Stimulated activated CD4-positive, alpha-beta T cell treated with anti-CD3 and anti-CD28 coated beads, Interleukin-4, amount 100 ng/mL, for 24 hours (primary cell): ENCODE measurements at places on chromosomes 7 and 10.

GRCh38 chr7:68216051-68216450 is 1219.4 kb downstream of the TYW1 start:
- no peak for DNase-seq

- DNase-seq = no peak
These were observed 44.3 kb downstream of the CACUL1 start for GRCh38 chr10:118710487-118710886.

DNA sequence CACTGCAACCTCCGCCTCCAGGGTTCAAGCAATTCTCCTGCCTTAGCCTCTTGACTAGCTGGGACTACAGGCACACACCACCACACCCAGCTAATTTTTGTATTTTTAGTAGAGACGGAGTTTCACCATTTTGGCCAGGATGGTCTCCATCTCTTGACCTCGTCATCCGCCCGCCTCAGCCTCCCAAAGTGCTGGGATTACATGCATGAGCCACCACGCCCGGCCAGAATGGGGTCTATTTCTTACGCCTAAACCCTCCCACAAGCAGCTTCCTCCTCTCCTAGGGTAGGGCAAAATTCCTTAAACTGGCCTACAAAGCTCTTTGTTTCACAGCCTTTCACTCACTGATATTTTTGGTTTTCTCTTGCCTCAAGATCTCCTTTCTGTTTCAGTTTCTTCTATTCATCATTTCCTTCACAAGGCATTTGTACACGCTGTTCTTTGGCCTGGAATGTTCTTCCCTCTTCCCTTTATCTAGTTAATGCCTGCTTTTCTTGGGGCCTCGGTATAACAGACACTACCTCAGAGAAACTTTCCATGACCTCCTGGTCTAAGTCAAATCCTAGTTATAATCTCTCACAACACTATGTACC is 6.7 kb downstream of the CPEB3 start:
- no peak for DNase-seq

- no peak for DNase-seq
These were observed 24.9 kb upstream of the PFKFB3 start for GRCh38 chr10:6177880-6178281.

DNA sequence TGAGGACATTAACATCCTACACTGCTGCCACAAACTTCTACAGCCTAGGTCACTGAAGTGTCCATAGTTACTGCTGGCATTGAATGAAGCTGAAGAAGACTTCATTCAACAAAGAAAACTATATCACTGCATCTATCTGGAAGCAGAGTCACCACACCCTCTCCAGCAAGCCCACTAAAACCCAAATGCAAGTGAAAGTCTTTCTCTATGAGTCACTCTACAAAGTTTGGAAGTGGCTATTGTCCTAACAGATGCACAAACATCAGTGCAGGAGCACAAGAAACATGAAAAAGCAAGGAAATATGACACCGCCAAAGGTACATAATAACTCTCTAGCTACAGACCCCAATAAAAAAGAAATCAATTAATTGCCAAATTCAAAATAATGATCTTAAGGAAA is 43.5 kb upstream of the CAMK2B start:
- DNase-seq = no peak

DNA sequence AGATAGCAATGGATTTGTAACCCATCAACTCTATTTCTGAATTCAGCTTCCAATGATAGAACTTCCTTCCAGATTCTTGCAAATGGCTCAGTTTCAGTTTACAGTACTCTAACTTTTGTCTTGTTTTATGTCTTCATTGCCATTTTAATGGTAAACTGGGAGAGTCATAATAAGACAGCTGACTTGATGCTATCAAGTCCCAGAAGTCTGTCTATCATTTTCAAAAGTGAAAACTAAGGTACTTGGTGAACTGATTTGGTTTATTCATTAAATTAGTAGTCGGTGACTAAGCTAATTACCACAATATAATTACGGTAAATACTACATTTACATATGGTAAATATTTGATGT is 25.0 kb downstream of the RTKN2 start:
- DNase-seq = no peak

DNA sequence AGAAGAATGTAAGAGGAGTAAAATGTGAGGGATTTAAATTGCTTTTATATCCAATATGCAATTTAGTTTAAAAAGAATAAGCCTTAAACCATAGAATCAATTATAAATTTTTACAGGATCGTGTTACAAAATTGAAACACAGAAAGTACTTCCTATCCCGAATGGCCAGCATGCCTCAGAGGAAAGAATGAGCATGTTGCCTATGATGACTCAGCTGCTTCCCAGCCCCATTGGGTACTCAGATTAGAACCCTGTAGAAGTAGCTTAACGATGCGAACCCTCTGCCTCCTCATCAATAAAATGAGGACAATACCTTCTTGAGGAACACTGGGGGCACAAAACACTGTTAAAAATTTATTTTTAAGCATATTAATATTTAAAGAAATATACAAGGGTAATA is 113.4 kb upstream of the CDK1 start:
- no peak for DNase-seq

DNA sequence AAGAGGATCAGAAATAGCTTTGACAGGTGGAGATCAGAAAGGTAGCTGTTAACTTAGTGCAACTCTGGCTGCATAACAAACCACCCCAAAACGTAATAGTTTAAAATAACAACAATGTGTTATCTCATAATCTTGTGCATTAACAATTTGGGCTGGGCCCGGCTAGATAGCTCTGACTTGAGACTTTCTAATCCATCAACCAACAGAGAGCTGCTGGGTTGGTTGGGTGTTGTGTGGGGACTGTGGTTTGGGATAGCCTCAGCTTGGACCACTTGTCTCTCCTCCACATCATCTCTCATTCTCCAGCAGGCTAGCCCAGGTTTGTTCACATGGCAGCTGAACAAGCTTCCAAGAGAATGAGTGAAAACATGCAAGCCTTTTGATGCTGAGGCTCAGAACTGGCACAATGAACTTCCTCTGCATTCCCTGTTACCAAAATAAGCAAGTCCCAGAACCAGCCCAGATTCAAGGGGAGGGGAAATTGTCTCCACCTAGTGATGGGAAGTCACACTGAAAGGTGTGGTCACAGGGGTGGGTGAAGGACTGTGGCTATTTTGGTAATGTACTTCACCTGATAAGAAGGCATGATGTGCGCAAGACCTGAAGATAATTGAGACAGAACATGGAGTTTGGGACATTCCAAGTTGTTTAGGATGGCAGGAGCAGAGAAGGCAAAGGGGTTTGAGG is 20.4 kb upstream of the ASAH2 start:
- no peak for DNase-seq

DNA sequence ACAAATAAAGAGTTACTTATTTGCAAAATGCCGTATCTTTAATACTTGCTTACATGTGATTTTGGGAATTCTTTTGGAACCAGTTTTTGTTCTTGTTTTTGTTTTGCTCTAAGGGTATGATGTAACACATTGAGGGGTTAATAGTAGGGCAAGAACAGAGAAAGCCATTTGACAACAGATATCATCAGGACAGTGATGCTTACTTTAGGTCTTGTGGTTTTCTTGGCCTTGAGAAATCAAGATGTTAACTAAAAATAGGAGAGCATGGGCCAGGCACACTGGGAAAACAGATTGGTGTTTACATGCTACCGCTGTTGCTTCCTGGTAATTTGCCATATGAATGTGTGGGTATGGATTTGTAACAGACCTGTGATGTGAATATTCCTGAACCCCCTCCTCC is 3.7 kb downstream of the SAMD8 start:
- DNase-seq = no peak

GRCh38 chr10:14707481-14707880 is 67.2 kb downstream of the FAM107B start:
- DNase-seq = no peak

DNA sequence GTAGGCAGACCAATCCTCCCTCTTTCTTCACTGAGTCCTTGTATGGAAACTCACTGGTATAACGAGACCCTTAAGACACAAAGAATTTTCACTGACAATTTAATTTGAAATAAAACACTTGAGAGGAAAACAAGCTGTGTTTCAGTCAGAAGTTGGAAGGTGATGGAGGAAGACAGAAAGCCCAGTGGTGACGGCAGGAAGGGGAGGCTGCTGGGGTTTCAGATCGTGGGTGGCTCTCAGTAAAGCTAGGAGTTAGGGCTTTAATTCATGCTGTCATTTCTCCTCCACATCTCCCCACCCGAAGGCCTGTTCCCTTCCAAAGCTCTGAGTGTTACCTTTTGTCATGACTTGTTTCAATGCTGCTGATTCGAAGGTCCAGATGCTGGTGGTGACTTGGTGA is 605.2 kb upstream of the DPP6 start:
- DNase-seq = no peak

DNA sequence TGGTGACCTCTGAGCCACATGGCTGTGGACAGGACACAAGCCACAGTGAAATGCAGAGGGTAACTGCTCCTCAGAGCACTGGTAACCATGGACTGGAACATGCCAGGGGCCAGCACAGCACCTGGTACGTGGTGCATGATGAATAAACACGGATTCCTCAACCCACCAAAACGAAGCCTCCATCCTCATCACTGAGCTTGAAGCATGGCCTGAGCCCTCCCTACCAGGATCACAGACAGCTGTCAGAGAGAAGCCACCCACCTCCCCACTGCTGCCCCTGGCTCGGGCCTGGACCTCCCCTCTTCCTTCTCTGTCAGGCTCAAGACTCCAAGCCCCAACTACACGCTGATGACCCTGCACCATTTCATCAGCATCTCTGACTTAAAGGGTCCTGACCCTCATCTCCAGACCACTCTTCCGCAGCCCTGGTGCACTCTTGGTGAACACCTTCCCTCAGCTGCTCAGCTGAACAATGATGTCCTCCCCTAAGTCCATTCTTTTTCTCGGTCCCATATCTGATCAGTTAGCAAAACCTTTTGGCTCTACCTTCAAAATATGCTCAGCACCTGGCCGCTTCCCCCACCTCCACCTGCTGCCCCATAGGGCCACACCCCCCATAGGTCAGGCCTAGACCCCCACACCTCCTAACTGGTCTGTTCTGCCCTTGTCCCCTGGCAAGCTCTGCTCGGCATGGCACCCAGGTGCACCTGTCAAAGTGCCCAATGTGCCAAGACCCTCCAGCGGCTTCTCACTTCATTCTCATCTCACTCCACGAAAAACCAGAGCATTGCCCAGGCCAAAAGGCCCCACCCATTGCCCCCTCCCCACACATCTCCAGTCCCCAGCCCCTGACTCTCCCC is 141.1 kb downstream of the MAPK8 start:
- DNase-seq = no peak

DNA sequence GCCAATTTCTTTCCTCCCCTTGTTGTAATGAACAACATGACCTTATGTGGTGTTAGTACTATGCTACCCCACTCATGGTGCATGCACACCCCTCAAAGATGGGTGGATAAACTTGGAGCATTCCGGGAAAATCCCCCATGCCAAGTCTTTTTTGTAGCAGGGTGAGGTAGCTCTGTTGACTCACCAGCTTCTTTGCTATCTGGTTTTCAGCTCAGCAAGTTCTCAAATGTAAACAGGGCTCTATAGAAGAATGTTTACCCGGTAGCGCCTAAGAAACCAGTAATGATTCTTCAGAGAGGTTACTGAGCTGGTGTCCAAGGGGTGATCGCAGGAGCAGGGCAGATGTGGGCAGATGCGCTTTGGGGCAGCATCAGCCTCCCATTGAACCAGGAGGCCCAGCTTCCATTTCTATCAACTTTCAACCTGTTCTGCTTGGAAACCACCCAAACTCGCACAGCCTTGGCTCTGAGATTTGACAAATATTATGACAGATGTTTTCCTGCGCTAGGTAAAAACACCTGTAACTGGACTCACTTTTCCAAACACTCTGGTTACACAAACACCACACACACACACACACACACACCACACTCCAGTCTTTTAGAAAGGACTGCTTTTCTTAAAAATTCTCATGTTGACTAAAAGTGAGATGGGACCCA is 87.8 kb downstream of the ZRANB1 start:
- DNase-seq = no peak

GRCh38 chr10:43231523-43232078 is 35.3 kb downstream of the RASGEF1A start:
- no peak for DNase-seq

- DNase-seq = no peak
These were observed 124.8 kb downstream of the CPED1 start for GRCh38 chr7:121113288-121113687.

DNA sequence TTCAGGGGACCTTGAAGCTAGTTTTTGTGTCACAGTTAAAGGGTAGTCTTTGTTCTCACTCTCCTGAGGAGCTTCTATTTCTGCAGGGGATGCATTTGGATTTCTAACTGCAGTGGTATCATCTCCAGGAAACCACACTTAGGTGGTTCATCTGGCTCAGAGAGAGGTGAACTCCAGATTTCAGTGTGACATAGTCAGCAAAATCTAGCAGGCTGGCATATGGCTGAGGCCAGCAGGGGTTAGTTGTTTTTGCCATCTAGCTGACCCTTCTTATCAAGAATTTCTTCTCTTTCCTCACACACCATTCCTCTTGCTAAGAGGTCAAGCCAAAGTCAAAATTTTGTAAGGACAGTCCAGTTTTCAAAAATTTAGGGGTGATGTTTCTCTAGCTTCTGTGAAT is 248.2 kb downstream of the REEP3 start:
- no peak for DNase-seq

GRCh38 chr7:30469303-30469702 is 9.3 kb downstream of the NOD1 start:
- DNase-seq = no peak

GRCh38 chr10:13633689-13634088 is 46.9 kb downstream of the PRPF18 start:
- no peak for DNase-seq
